Colonic mucosa (tissue), 4 donors: ENCODE measurements at places on chromosomes 11 and 22.

DNA sequence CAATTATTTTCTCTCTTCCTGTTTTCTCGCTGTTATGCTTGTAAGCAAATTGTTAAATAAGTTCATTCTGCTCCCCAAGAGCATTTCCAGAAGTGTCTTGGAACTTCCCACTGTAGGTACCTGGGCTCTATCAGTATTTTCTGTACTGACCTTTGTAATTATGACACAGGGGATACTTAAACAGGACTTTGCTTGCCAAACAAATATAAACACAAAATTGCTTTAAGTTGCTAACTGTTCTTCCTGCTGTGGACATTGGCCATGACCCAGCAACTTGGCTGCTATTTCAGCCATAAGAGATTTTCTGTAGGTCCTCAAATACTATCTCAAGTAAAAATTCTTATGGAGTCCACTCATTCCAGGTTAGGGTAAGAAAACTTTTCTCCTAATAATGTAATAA is 30.1 kb downstream of the SYT9 start:
- DNase-seq = no peak

DNA sequence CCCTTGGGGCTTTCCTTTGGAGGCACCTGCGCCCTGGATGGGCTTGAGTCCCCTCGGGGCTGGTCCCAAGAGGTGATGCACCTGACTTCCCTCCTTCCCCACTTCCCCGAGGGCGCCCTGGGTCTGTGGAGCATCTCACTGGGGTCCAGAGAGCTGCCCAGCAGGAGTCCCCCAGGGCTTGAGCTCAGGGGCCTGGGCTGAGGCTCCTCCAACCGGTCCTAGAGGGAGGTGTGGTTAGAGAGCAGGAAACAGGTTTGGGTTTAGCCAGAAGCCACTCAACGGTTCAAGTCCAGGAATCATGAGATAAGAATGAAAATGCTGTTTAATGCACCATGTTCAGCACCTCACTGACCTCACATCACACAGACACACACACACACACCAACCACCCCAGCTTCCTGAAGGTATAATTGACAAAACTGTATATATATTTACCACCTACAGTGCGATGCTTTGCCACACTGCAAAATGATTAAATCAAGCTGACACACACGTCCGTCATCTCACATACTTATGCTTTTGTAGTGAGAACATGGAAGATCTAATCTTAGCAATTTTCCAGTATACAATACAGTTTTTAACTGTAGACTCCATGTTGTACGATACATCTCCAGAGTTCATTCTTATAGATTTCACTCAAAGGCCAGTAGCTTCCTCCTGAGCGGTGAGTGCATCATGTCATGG is 628 bp upstream of the IGLL1 start:
- DNase-seq = no peak

DNA sequence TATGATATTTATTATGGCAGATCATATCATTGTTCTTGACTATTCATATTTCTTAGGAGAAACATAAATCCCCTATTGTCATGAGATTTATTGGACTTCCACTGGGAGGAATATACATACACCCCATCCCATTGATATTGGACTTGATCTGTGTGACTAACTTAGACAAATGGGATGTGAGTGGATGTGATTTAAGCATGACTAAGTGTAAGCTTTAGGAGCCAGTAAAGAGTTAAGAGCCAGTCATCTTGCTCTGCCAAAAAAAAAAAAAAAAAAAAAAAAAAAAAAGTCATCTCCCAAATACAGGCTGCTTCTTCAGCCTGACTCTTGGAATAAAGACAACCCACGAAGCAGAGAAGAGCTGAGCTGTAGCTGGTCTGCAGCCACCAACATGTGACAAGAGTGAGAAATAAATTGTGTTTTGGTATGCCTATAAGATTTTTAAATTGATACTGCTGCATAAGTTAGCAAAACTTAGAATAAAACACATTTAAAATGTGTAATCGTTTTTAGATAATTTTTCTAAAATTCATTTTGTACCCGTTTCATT is 595.0 kb upstream of the LRRC4C start:
- DNase-seq = no peak

GRCh38 chr22:30436196-30436595 is 10.6 kb downstream of the MTFP1 start:
- no peak for DNase-seq

DNA sequence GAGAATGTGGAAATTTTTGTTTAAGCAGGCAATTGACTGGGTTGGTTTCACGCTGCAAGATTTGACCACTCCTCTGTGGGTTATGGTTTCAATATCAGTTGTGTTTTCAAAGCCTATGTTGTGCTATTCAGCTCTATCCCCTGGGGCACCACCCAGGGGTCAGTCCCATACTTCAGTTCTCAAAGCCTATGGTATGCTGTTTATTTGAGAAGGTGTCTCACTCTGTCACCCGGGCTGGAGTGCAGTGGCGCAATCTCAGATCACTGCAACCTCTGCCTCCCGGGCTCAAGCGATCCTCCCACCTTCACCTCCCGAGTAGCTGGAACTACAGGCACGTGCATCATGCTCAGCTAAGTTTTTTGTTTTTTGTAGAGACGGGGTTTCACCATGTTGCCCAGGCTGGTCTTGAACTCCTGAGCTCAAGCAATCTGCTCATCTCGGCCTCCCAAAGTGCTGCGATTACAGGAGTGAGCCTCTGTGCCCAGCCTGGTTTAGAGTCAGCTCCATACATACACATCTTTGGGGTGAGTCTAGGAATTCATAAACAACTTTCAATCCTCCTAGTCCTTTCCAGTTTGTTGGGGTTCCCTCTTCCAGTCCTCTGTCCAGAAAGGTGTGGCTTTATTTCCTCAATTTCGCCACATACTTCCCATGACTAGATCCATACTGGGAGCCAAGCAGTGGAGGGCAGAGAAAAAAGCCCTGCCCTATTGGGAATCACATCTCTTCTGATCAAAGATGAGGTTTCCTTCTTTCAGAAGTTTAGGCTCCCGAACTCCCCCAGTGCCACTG is 35.0 kb upstream of the MAPK1 start:
- DNase-seq = no peak

DNA sequence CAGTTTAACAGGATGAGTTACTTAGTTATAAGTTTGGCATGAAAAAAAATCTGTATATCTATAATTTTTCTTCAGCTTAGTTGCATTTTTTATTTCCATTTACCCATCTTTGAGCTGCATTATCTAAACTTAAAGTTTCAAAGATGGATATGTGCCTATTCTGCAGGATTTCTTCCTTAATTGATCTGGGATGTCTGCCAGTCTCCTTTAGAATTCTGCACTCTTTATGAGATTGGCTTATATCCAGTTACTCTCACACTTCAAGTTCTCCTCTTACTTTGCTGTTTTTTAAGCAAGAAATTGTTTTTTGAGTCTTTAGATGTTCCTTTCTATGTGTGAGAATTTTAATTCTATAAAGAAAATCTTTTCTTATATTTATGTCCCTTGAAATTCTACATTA is 5.1 kb upstream of the PDGFD start:
- no peak for DNase-seq

GRCh38 chr22:47171441-47172221 is 409.2 kb downstream of the TBC1D22A start:
- no peak for DNase-seq

GRCh38 chr22:48417225-48418070 is 1410.2 kb downstream of the BRD1 start:
- no peak for DNase-seq

DNA sequence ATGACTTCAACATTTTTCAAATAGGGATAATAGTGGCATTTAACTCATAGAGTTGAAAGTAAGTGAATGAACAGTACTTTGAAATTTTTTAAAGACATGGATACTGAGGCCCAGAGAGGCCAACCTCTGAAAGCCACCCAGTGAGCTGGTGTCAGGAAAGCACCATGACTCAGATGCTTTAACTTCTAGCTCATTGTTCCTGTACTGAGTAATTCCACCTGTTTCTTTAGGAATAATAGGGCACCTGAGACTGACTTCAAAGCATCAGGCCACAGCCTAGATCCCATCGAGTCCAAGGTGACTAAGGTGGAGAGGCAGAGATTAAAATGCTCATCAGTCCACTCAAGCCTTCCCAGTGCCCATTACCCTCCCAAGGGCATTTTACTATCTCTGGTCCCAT is 491.8 kb upstream of the TENM4 start:
- no peak for DNase-seq

DNA sequence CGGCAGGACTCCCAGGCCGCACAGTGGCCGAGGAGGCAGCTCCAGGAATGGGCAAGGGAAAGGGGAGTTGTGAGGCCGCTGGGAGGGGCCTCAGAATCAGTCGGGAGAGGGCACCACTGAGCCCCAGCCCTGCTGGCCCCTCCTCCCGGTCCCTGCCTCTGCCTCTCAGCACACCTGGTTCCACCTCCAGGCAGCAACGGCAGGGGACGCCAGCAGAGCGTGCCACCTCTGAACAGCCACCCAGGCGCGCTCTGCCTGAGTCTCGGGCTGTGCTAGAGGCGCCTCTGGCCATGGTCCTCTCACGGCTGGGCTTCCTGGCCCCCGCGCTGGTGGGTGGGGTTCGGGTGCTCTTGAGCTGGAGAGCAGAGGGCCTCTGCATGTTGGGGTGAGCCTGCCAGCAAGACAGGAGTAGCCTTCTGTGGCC is 33.0 kb downstream of the MOB2 start:
- peak; percentile 69 for DNase-seq

DNA sequence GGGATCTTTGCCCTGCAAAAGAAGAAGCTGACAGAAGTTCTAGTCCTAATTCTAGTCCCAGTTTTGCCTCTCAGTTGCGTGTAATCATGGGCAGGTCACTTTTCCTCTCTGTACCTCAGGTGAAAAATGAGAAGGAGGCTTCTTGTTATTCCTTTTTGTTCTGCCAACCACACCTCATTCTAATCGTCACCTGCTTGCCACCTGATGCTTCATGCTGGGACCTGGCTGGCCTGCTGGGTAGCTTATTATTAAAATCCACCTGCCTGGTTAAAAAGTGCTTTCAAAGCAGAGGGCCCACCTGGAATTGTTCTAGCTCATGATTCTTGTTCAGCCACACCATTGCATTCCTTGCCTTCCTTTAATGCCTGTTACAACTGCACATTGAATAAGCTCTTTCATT is 8.4 kb upstream of the ALG8 start:
- DNase-seq = no peak

DNA sequence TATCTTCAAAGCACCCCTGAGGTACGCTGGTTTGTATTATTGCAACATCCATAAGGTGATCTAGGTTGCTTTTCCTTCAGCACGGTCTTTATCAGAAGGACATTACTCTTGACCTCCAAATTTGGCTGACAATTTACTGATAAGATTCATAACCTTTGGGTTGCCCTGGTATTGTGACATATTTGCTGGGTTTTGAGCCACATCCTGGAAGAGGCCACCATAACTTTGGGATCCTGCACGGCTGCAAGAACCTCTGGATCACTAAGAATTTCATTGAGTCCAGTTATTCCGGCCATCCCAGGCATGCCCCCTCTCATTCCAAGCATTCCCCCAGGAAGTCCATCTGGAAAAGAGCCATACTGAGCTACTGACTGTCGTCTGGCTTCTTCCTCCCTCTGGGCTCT is 6.5 kb upstream of the PLET1 start:
- no peak for DNase-seq

GRCh38 chr22:37746366-37747079 is 49.7 kb downstream of the TRIOBP start:
- peak; percentile 53 for DNase-seq

DNA sequence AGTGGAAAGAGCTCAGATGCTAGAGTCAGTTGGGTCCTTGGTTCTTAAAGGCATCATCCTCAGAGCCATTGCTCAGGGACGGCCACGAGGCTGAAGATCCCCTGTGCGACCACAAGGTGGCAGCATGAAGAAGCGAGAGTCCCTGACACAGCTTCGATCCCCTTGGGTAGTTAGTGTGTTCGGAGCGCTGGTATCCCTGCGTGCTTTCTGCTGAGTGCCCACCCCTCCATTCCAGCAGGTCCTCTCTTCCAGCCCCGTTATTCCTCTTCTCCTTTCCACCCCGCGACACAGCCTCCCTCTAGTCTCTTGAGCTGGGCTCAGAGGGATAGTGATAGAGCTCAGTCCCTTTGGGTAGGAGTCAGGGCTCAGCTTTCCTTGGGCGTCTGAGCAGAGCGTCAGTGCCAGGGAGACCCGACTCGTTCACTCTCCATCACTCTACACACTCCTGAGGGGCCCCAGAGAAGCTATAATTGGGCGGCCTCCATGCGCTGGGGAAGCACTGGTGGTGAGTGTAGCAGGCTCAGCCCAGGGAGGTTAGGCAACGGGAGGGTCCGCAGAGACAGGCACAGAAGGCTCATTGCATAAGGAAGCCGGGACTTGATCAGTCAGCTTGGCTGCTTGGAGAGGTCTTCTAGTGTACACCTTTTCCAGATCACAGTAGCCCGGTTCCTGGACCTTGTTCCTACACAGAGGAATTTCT is at the start of gene OR51D1:
Gene OR51D1 (plus strand): TSS at position 516 of the 700 bp plus-strand sequence. CDS start 2,314 bp downstream, outside the sequence.
- DNase-seq = peak; percentile 65

GRCh38 chr11:72553706-72554105 is 119.4 kb upstream of the CLPB start:
- no peak for DNase-seq

DNA sequence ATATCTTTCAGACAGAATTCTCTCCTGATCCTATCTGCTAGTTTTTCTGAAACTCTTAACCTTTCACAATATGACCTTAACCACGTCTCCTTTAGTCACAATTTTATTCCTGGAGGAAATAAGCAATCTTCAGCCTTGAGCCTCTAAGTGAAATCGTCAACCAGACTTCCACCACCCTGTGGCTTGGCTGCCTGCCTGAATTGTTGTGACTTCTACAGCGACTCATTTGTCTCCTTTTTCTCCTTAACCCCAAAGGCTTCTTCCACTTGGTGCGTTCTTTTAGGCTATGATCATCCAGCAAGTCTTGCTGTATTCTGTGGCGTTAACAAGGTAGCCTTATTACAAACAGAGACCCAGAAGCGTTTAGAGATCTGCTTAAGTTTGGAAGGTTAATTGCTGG is 535.1 kb upstream of the ARHGAP42 start:
- no peak for DNase-seq

GRCh38 chr11:2315395-2316168 is 13.8 kb downstream of the TSPAN32 start:
- DNase-seq = no peak
